ENCODE measurements at places on chromosomes 4 and X. TPM values are rescaled to one million over a fixed set of nuclear protein-coding genes. Genes with fewer than 3 reads are reported as not detected.

Gene FAM47A
- total RNA-seq = not detected

Gene FABP2
- not detected for total RNA-seq

Gene STS
- total RNA-seq = 6.8 TPM

Gene ASMT
- not detected for total RNA-seq

Gene CXCL8
- 175 TPM for total RNA-seq

Gene HSFX1
- 0.33 TPM for total RNA-seq

Gene GUCY1A1
- total RNA-seq = 10.2 TPM
